CD4-positive, alpha-beta T cell treated with Interleukin-15 for 4 hours (primary cell): ENCODE measurements at places on chromosomes 6 and 20.
A peak's percentile ranks its signal among the peaks of the same experiment; 100 is the strongest.

DNA sequence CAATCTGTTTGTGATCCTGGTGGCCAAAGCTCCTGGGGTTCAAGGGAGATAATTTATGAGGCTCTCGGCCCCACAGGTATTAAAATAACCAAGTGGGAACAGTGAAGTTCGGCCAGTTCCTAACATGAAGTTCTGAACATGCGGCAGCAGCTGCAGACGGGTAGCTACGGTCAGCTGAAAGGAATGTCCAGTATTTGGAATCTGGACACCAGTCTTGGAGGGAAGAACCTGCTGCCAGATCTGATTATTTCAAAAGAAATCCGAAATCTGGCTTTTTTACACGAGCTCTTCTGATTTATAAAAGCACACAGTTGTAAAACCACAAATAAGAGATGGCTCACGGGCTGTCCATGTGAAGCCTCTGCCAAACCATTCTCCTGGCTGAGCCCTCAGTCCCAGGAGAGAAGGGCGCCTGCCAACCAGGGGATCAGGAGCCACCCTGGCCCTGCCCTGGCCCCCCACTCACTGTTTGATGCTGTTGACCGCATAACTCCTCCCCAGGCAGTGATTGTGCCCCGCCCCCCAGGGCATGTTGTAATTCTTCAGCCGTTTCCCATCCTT is 28.2 kb upstream of the KCNB1 start:
- DNase-seq = no peak

GRCh38 chr6:75202676-75203131 is 3.1 kb downstream of the COL12A1 start:
- DNase-seq = no peak

DNA sequence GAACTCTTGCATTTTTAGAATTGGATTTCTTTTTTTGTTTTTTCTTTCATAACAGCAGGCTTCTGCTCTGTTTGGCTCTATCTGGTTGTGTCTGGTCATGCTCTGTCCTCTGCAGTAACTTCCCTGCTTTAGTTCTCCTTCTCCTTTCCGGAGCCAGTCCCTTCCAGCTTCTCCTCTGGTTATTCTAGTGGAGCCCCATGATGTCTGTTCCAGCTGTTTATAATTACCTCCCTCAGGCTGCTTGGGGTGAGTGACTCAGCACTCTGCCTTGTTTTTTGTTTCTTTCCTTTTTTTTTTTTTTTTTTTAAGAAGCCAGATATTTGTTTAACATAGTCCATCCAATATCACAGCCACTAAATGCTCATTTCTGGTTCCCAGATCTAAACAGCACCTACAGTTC is 409.6 kb downstream of the MAFB start:
- no peak for DNase-seq

- peak; percentile 12 for DNase-seq
Measured at GRCh38 chr6:113873043-113873667, 16.0 kb downstream of the MARCKS start.

DNA sequence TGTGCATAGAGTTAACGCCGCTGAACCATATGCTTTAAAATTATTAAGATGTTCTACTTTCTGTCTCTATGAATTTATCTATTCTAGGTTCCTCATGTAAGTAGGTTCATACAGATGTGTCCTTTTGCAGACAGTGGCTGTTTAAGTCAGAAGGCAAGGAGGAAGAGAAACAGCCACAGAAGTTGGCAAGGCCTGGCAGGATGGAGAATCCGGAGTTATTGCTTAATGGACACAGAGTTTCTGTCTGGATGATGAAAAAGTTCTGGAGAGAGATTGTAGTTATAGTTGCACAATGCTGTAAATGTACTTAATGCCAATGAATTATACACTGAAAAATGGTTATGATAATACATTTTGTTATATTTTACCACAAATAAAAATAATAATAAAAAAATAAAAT is 283.6 kb upstream of the CNR1 start:
- DNase-seq = no peak

DNA sequence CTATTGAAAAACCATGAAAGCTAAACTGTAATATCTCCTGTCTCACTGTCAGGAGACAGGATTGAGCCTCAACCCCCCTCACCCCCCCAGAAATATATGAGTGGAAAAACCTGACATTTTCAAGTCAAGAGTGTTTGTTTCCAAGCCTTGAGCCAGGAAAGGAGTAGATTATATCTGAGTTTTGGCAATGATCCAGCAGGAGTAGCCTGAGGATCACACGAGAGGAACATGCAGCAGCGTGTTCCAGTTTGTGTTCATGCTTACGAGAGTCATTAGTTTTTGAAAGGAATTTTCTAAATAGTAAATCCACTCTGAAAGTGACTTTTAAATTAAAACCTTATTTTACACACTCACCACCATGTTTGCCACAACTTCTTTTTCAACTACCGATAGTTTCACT is 15.8 kb downstream of the IL22RA2 start:
- no peak for DNase-seq

GRCh38 chr6:81791756-81792155 is 39.3 kb upstream of the TENT5A start:
- no peak for DNase-seq

DNA sequence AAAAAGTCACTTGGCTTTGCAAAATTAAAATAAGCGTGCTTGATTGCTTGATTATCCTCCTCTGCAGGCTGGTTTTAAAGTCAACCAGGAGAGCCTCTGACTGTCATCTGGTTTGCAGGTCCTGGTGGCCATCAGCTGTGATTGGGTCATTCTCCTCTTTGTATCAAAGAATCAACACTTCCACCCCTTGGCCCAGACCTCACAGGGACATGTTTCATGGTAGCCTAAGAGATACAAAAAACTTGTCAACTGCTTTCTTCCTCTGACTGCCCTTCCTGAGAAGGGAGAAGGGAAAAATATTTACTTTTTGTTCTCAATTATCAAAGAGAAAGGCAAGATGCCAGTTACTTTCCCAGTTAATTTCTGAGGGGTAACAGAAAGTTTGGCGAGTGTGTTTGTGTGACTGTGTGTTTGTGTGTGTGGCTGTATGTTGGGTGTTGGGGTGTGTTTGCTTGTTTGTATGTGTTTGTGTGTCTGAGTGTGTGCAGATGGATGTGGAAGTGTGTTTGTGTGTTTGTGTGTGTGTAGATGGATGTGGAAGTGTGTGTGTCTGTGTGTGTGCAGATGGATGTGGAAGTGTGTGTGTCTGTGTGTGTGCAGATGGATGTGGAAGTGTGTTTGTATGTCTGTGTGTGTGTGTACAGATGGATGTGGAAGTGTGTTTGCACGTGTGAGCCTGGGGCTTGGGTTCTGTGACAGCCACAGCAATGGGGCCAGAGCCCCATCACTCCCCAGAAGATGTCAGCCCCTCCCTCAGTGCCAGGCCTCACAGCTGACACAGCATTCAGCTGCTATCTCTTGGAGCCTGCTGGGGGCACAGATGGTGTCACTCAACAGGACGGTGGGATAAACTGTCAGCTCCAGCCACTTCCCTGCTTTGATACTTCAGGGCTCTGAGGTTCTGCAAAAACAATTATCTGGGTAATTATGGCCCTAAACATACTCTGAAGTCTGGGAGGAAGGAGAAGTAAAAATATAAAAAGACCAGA is 98.6 kb upstream of the RNF24 start:
- DNase-seq = no peak
